ENCODE measurements at places on chromosomes 5 and 9. TPM values are rescaled to one million over a fixed set of nuclear protein-coding genes. Genes with fewer than 3 reads are reported as not detected.

Gene ZNG1A
- 14.1 TPM for total RNA-seq

Gene GPX8
- total RNA-seq, result 8.5 TPM

Gene MEF2C
- 5.3 TPM for total RNA-seq

DNA sequence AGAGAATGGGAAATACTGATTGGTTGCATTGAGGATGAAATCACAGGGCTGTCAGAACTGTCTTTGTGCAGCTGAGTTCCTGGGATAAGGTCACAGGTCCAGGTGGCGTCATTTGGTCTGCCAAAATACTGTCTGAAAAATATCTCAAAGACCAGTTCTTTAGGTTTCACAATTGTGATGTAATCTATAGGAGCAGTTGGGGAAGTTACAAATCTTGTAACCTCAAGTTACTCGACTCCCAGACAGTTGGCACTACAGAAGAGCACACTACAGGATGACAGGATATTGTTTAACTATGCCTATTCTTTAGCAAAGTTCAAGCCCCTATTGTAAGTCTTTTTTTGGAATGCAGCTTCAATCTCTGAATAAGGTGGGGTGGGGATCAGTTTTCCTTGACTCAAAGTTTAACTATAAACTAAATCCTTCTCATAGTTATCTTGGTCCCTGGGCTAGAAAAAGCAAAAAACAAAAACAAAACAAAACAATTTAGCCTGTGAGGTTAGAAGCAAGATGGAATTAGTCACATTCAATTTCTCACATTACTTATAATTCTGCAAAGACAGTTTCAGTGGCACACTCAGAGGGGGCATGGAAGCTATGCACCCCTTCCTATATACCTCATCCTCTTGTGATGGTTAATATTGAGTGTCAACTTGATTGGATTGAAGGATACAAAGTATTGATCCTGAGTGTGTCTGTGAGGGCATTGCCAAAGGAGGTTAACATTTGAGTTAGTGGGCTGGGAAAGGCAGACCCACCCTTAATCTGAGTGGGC, 276.0 kb downstream of the AUH start:
- DNase-seq, result no peak

Measured in pancreas (tissue), 10 donors.